ENCODE measurements at places on chromosomes 3 and 15.

DNA sequence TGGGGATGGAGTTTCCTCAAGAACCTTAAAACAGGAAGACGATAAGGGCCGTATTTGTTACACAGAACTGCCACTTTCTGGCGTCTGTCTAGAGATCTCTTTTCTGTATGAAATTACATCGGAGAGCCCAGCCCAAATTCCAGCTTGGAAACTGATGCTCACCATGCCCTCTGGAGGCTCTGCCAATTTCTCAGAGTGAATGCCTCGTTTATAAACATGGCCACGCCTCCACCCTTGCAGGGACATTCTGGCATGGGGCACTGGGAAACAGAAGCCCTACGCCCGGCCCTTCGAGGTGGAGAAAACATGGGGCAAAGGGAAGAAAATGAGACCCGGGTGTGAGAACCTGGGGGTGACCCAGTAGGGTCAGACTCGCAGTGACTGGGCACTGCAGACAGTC, 53.4 kb upstream of the SEC13 start:
- no peak for DNase-seq

- no peak for DNase-seq
These were observed 16.5 kb downstream of the LIPC start for GRCh38 chr15:58448331-58448730.

DNA sequence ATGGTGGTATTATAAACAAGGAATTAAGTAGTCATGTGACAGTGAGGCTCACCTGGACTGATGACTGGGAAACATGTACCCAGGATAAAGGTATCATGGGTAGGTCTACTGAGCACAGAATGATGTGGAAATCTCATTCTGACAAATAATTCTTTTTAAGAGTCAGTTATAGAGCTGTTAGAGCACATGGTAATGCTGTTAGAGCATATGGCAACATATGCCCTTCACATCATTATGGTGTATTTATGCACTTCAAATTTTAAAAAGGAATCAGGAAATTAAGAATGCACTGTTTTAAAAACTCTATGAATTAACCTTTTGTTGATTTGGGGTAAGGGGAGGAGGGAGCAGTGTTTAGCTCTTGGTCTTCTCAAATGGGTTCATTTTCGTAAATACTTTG, 1.7 kb downstream of the SLC6A20 start:
- DNase-seq, result no peak

GRCh38 chr15:56891852-56892440, 26.5 kb upstream of the TCF12 start:
- DNase-seq, result no peak

- no peak for DNase-seq
These were observed 478.7 kb downstream of the PDCD6IP start for GRCh38 chr3:34277110-34277509.

GRCh38 chr15:91632176-91632575, 221.3 kb upstream of the SLCO3A1 start:
- DNase-seq, result no peak

DNA sequence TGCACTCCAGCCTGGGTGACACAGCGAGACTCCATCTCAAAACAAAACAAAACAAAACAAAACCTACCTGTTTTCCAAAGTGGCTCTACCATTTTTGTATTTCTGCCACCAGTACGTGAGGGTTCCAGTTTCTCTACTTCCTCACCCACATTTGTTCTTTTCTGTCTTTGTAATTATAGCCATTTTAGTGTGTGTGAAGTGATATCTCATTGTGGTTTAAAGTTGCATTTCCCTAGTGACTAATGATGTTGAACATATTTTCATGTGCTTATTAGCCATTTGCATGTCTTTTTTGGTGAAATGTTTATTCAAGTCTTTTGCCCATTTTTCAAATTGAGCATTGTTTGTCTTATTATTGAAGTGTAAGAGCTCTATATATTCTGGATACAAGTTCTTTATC, 50.7 kb downstream of the TRA2B start:
- no peak for DNase-seq

- peak; percentile 44 for DNase-seq
These were observed 37.3 kb upstream of the LEKR1 start for GRCh38 chr3:156788846-156789245.

DNA sequence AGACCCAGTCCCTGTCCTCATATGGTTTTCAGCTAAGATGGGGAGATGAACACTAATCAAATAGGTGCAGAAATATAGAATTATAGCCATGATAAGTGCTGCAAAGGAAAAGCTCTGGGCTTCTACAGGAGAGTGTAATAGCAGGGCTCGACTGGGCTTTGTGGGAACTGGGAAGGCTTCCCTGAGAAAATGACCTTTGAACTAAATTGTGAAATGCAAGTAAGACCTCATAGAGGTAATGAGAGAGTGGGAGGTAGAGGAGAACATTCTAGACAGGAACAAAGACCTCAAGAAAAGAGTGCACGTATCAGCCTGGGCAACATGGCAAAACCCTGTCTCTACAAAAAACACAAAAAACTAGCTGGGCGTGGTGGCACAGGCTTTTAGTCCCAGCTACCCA, 231.6 kb downstream of the ABHD5 start:
- DNase-seq, result no peak

DNA sequence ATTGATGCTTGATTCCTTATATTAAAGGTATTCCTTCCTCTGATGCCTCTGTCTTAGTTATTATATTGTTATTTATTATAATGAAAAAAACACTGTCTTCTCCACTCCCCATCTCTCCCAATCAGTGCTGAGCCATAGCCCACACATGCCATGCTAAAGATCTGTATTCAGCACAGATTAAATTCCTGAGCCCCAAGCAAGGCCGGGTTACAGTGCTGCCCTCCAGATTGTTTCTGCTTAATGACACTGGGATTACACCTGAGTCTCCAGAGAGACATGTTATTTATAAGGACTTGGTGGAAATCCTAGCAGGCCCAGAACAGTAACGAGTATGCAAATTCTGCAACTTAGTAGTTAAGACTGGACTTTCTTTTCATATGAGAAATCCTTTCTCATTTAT, 305.9 kb upstream of the UMPS start:
- DNase-seq, result no peak

GRCh38 chr3:190616637-190617036, 102.8 kb downstream of the IL1RAP start:
- DNase-seq, result no peak

DNA sequence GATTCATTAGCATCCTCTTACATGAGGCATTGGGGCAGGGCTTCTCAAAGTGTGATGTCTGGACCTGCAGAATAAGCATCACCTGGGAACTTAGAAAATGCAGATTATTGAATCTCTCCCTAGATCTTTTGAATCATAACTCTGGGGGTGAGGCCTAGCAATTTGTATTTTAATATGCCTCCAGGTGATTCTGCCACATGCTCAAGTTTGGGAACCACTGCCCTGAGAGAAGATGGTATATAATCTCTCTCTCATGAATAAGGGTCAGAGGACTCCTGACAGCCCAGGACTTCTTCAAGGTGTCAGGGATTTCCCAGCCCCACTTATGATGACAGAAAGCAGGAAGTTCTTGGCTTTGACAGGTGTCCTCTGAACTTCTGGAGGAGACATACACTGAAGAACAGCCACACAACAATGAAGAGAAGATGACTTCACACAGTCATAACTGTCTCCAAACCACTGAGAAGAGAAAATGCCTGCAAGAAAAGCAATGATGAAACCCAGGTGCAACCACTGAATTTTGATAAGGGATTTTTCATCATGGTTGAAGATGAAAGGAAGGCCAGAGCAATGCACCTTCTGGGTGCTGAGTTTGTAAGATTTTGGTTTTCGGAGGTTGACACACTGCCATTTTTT, 211.9 kb upstream of the MRPL3 start:
- no peak for DNase-seq

GRCh38 chr3:139642996-139643395, 34.8 kb downstream of the NMNAT3 start:
- DNase-seq, result no peak

DNA sequence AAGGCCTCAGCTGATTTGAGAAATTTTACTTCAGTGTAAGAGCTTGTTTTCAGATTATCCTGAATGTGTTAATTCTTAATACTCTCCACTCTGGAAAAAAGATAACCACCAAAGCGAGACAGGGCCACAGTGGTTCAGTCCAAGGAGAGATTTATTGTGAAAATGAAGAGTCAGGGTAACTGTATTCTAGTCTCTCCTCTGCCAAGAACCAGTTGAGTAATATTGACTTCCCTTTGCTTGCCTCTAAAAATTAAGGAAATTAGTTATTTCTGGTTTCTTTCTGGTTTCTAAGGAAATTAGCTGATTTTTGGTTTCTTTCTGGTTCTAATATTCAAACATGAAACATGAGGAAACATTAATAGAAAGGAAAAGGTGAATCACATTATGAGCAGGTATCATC, 34.9 kb downstream of the PPP1R2 start:
- no peak for DNase-seq

- DNase-seq, result no peak
These were observed 241.0 kb upstream of the NR2F2 start for GRCh38 chr15:96089405-96090058.

- no peak for DNase-seq
These were observed 68.0 kb downstream of the TMEM108 start for GRCh38 chr3:133106169-133106568.

DNA sequence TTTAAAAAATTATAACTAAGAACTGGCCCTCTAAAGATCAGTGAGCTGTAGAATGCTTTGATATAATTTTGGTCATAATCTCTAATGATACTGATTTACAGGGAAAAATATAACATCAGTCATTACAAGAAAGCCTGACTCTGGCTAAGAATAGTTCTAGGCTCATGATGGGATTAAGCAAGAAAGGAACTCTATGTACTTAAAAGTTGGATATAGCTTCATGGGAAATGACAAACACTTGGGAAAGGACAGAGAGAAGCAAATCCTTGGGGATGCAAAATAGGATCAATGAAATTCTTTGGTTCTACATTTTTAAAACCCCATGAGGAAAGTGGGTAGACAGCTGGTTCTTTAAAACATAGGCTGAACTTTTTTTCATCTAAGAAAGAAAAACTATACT, 472.7 kb upstream of the NR2F2 start:
- no peak for DNase-seq

GRCh38 chr15:87538327-87538834, 718.2 kb downstream of the NTRK3 start:
- no peak for DNase-seq

DNA sequence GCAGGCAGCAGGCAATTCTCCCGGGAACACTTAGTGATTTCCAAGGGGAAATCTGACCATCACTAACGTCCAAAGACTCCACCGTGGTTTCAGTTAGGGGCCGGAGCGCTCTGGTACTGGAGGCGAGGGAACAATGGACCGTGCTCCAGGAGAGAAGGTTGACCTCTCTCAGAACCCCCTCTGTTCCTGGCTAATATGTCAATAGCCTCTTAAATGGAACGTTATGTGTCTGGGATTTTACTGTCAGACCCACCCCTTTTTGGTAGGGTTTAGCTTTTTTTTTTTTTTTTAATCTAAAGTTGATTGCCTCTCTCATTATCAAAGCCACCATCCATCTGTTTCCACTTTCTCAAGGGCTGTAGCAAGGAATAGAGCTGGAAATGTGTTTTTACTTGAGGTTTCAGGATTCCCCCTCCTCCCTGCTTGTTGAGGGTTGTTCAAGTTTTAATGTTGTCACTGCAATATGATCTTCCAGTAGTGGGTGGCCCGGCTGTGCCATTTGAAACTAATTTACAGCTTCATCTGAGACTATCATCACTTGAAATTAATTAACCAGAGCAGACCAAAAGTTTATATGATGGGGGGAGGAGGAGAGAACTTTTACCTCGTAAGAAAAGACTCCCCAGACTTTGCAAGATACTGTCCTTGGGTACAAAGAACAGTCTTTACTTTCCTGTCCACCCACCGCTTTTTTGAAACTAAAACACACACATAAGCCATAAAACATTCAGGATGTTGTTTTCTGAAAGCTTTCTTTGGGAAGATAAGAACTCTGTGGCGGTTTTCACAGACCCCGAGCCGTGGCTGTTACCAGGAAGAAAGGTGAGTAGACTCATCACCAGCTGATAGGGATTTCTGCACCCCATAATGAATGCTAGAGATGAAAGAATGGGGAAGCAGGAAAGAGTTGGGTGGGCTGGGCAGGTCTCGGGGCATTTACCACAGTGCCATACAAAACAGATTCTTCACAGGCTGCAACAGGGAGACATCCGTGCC, 187.8 kb downstream of the UACA start:
- DNase-seq, result no peak

DNA sequence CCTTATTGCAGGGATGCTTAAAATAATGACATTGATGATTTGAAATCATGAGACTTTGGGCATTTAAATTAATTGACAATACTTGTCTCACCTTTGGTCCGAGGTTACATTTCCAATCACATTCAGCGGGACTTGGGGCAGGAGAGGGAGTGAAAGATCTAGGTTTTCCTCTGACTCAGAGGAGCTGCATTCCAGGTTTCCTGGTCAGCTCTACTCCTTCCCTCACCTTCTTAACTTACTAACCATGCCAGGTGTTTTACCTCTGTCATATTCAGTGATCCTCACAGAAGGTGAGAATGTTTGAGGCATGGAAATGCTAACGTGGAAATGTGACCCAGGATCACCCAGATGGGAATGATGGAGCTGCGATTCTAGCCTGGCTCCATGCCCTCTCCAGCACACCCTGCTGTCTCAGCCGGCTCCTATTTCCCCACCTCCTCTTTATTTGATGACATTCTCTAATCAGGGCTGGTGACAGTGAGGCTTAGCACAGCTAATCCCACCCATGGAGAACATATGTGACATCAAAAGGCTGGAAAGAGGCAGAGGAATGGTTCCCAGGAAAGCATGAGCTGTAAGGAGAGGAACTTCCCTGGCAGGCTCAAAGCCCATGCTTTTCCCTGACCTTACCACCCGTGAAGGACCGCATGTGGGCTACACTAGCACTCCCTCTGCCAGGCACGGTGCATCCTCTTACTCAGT, 38.7 kb downstream of the THSD4 start:
- no peak for DNase-seq

DNA sequence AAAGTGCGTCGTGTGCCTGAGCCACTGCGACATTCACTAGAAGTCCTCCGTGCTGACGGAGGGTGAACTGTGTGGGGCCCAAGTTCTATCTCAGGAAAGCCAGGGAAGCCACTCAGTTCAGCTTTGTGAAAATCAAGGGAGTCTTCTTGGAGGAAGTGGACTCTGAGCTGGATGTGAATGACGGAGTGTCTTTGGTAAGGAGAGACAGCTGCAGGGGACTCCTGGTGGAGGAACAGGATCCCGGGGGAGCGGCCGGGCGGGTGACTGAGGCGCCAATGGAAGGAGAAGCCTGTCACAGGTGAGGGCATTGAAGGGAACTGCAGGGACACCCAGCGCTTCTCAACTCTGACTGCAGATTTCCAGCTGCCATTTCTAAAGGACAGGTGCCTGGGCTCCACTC, 75.6 kb downstream of the APBA2 start:
- no peak for DNase-seq

DNA sequence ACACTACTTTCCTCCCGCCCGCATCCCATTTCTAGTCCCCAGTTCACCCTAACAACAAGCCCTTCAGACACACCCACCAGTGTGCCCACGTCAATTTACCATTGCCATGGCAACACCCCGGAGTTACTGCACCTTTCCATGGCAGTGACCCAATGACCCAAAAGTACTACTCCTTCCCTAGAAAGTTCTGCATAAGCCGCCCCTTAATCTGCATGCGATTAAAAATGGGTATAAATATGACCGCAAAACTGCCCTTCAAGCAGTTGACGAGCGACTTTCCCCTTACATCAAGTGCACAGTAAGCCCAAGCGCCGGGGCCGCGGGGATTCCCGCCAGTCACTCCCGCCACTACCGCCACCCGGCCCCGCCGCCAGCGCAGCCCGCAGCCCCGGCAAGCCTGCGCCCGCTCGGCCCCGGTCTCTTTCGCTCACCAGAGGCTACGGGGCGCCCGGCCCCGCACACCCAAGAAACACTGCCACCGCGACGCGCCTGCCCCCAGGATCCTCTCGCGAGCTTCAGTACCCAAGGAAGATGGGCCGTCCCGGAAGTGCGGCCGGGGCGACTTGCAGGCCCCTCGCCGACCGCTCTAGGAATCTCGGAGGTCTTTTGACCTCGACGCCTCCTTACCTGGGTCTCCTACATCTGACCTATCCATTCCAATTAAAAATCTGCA, 27.2 kb upstream of the ZNF502 start:
- DNase-seq, result peak; percentile 70
